ENCODE measurements at places on chromosomes 16 and 17.

DNA sequence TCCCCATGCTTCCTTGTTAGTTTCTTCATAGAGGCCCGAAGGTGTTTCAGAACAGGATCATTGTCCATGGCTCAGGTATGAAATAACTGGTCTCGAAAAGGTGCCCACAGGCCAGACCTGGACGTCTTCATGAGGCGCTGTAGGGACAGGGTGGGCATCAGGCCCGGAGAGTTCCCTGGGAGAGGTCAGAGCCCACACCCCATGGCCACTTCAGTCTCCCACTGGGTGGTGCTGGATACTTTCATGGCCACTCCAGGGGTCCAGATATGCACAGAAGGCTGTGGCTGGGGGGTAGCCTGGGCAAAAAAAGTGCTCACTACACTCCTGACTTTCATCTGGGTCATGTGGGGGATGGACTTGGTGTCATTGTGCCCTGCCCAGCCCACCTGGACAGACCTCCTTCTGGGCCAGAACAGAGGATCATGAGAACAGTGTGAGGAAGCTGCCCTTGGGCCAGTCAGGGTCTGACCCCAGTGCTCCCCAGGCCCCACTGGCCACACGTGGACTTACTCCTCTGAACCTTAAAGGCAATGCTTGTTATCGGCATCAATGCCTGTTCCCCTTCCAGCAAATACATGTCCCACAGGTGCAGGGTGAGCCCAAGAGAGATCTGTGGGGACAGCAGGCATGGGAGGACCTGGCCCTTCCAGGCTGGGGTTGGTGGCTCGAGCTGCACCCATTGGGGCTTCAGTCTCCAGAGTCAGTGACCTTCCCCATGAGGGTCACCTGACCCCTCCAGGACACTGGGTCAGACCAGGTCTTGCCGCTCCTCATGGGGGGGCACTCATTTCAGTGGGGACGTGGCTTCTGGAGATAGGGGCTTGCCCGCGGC, 36.9 kb downstream of the LGALS9 start:
- no peak for DNase-seq

DNA sequence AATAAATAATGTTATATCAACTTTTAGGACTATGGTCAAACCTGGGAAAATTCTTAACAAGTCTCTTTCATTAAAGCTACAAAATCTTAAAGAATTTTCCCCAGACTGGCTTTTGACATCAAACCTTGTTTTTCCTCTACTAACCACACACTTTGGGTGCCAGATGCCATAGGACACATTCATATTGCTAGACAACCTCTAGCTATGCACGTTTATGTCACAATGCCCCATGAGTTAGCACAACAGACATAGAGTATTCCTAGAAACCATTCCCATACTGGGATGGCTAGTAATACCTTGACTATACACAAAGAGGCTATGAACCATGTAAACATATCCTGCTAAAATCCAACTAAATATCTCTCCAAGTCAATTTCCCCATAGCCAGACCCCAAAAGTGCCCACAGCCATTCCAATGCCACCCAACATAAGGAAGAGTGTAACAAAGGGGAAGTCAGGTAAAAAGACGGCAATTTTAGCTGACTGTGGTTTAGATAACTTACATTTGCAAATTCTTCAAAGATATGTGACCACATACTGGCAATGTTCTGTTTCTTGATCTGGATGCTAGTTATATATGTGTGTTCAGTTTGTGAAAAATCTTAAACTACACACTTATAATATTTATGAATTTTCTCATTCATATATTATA, 23.4 kb downstream of the SMURF2 start:
- DNase-seq = no peak

- no peak for DNase-seq
Measured at GRCh38 chr16:2030036-2030435, 3.3 kb downstream of the NHERF2 start.

GRCh38 chr16:28187595-28188004, 24.2 kb downstream of the XPO6 start:
- no peak for DNase-seq

DNA sequence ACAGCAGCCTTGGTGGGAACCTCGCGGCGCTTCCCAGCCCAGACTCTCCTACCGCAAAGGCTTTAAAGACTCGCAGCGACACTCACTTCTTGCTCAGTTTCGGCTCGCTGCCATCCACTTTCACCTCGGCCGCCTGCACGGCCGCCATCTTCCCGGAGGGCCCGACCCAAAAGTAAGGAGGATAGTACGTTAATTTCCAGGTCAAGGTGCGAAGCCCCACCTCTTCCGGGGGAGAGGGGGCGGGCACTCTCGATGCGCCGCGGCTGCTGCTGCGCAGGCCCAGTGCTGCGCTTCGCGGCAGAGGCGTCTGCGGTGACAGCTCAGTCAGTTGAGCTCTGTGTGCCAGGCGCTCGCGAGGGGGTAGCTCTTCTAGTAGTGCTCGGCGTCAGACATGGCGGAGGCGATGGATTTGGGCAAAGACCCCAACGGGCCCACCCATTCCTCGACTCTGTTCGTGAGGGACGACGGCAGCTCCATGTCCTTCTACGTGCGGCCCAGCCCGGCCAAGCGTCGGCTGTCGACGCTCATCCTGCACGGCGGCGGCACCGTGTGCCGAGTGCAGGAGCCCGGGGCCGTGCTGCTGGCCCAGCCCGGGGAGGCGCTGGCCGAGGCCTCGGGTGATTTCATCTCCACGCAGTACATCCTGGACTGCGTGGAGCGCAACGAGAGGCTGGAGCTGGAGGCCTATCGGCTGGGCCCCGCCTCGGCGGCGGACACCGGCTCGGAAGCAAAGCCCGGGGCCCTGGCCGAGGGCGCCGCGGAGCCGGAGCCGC, at the start of the genes KARS1 and TERF2IP:
Gene KARS1 (minus strand): TSS at position 174 of the 773 bp plus-strand sequence. CDS start 26 bp downstream, at position 148.
Gene TERF2IP (plus strand): TSS at position 282 of the 773 bp plus-strand sequence. CDS start 110 bp downstream, at position 392.
- DNase-seq = peak; percentile 96

- DNase-seq = no peak
Measured at GRCh38 chr17:50165867-50166517, at the start of gene SGCA. TSS of gene SGCA (plus strand) at chr17:50166005. CDS start at chr17:50166041, 36 bp downstream.

DNA sequence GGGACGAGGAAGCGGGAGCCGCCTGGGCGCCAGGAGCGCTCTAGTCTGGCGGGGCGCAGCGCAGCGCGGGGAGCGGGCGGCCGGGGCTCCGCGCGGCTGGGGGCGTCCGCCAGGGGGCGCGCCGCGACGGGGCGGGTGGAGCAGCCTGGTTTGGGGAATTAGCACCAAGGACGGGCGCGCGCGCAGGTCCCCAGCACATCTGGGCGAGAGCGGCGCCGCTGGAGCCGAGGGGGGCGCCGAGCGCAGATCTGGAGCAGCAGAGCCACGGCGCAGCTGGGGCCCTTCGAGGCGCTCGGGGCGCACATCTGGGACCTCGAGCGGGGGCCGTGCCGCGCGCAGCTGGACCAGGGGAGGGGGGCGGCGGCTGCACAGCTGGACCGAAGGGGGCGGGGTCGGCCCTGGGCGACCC, at the start of gene NXPH3:
Gene NXPH3 (plus strand): TSS at position 193 of the 409 bp plus-strand sequence. CDS start 349 bp downstream, outside the sequence.
- peak; percentile 81 for DNase-seq

- no peak for DNase-seq
Measured at GRCh38 chr16:397135-397661, at the start of gene NME4. TSS of gene NME4 (plus strand) at chr16:397199. CDS start at chr16:397223, 24 bp downstream.

DNA sequence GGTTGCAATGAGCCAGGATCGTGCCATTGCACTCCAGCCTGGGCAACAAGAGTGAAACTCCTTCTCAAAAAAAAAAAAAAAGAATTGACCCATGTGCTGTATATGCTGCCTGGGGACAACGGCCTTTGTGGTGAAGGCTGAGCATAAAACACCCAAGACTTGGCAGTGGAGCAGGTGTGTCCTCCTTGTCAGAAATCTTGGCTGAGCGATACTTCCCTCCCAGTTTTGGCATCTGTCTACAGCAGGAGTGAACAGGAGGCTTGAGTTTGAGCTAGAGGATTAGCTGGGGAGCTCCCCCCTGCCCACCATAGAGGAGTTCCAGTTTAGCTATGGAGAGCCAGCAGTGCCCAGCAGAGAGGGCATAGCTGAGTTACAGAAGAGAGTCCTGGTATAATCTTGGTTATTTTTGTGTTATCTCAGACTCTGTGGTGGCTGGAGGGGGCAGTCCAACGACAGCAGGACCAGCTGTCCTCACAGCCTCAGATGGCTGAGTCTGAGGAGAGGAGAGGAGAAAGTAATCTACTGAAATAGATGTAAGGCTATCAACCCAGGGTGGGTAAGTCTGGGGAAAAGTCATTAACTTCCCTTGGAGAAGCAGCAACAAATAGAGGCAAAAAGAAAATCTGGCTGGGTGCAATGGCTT, 18.4 kb downstream of the SP2 start:
- no peak for DNase-seq

DNA sequence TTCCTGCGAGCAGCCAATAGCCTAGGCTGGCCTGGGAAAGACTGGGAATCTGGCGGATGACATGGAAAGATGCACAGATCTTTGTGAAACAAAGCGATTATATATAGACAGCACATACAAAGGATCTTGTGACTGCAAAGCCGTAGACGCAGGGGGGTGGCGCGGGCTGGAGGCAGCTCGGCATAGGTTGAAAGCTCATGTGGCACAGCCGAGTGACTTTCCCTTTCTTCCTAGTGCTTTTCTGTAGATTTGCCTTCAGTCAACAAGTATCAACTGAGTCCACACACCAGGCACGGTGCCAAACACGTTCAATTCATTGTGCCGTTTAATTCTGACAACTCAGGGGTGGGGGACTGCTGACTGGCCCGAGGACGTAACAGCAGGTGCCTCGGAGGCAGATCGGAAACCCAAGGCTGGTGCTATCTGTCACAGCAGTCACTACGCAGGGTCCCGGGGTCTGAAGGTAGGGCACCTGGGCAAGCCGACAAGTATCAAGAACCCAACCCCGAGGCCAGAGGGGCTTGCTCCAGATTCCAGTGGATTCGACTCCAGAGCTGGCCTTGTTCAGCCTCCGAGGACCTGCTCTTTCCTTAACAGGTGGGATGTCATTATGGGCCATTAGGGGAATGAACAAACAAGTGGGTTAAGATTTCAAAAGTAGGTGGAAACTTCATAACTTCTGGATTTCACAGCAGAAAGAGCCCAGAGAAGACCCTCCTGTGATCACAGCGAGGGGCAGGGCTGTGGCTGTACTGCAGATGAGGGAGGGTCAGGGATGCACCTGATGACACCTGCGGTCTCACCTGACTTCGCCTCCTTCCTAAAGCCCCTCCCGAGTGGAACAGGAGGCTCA, 5.9 kb downstream of the PAM16 start:
- DNase-seq = no peak

- DNase-seq = no peak
Measured at GRCh38 chr17:72205357-72205756, 84.5 kb downstream of the SOX9 start.

GRCh38 chr16:85752511-85753420, 1.9 kb upstream of the C16orf74 start:
- no peak for DNase-seq

GRCh38 chr16:17475104-17475503, 4.3 kb upstream of the XYLT1 start:
- DNase-seq = no peak

- no peak for DNase-seq
Measured at GRCh38 chr17:48113201-48113676, 5.7 kb downstream of the SNX11 start.

GRCh38 chr16:73546341-73546845, 498.5 kb upstream of the ZFHX3 start:
- DNase-seq = no peak

DNA sequence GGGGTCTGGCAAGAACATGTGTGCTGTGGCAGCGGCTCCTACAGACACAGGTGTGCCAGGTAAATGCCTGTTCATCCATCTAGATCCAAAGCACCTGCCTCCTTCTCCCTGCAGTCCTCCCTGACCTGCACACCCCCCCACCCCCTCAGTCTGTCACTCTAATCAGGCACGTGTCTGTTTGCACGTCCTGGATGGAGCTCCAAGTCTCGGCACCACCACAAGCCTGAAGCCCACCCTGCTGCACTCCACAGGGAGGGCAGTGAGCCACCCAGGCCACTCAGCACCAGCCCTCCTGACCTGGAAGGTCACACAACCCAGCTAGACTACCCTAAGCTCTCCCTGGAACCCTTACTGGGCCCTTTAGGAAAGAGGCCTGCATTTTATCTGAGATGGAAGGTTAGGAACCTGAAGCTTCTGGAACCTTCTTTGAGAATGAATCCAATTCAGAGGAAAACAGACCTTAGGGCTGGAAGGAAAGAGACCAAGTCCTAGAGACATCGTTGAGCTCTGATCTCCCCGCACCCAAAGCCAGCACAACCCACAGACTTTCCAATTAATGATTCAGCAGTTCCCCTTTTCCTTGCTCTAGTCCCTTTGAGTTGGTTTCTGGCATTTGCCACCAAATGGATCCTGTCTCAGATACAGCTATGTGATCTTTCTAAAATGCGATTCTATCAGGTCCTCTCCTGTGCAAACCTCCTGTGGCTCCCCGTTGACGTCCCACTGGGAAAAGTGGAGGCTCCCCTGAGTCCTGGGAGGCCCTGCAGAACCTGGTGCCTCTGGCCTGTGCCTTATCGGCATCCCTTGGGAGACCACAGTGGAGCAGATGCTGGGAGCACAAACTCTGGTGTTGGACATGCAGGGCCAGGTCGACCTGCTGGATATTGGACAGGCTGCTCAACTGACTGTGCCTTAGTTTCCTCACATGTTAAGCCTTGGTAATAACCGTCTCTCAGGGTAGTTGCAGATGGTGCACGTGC, 67.9 kb downstream of the PRMT7 start:
- no peak for DNase-seq

DNA sequence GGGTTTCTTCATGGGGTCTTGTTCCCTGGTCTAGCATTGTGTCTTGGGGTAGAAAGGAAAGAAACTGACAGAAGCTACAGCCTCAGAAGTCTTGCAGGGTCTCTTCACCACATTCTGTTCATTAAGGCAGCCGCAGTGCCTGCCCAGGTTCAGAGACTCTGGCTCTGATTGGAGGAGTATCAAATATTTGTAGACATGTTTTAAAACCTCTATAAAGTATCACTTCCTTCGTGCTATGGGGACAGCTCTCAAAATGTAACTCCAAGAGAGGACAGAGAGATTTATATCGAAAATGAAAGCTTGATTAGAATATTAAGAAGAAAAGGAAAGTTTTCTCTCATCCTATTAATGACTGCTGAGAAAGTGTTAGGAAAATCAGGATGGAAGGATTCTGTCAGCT, 107.0 kb upstream of the CACNG3 start:
- DNase-seq = no peak

GRCh38 chr16:85180827-85181738, 68.8 kb upstream of the CIBAR2 start:
- no peak for DNase-seq

DNA sequence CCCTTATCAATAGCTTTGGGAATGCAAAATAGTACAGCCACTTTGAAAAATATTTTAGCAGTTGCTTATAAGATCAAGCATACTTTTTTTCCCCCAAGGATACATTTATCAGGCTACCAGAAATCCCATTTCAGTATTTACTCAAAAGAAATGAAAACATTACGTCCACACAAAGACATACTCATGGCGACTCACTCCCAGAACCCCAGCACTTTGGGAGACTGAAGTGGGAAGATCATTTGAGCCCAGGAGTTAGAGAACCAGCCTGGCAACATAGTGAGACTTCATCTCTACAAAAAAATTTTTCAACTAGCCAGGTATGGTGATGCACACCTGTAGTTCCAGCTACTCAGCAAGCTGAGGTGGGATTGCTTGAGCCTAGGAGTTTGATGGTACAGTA, 5.9 kb downstream of the SKA2 start:
- no peak for DNase-seq

DNA sequence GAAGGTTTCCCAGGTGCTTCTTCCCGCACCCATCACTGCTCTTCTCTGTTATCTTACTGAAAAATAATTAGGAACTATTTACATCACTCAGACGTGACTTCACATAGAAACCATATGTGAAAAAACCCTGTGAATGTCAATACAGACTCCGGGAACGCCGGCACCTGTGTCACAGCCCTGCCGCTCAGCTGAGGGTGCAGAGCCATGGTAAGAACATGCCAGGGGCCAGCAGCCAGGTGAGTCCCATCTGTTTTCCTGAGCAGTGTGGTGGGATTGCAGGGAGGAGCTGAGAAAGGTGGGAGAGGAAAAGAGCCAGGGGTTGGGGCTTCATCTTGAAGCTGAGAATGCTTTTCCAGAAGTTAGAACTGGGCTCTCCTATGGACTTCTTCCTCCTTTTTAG, 13.7 kb downstream of the FOXF1 start:
- DNase-seq = no peak
